ENCODE measurements at places on chromosomes 6 and 20.

DNA sequence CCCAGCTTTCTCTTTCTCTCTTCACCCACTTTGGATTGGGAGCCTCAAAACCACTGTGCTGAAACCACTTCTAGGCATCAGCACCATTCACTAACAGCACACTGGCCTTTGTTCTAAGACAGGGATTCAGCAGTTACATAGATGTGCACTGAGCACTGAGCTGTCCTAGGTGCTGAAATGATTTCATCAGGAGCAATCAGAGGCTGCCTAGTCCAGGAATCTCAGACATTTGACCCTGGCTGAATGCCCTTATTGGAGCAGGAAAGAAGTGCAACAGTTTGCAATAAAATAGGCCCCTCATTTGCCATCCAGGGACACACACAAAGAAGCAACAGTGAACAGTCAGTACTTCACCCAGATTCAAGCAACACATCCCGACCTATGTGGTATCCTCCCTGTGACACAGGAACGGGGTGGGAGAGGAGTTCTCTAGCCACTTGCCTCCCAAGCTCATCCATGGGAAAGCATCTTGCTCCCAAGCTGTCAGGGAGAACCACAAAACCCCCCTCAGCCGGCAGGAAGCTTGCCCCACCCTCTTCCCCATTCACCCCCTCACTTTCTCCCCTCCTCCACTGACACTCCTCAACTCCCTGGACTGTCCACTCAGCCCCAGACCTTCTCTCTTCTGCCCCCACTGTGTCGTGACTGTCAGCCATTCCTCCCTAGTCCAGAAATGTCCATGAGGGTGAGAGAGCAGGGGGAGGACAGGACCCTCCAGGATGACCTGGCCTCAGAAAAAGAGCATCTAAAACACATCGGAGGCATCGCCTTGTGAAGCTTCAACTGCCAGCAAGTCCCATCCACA, 304.4 kb downstream of the PREX1 start:
- no peak for DNase-seq

- DNase-seq: no peak
Observed at GRCh38 chr20:59606566-59606965, 2.2 kb downstream of the PHACTR3 start.

DNA sequence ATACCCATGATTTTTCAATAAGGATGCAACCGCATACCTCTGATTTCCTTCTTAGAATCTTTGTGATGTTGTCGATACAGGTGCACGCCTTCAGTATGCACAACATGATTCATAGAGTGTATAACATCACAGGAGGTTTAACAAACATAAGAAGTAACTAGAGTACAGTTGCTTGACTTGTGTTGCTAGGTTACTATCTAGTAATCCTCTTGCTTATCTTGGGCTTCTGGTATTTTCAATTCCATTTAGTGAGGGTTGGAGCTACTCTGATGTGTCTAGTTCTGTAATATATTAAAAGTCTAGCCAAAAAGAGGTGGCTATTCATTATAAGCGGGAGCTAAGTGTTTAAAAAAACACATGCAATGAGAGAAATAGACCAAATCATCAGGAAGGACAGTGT, 85.5 kb upstream of the TENT5A start:
- DNase-seq: no peak

GRCh38 chr6:8888468-8888867, 453.1 kb upstream of the SLC35B3 start:
- no peak for DNase-seq

DNA sequence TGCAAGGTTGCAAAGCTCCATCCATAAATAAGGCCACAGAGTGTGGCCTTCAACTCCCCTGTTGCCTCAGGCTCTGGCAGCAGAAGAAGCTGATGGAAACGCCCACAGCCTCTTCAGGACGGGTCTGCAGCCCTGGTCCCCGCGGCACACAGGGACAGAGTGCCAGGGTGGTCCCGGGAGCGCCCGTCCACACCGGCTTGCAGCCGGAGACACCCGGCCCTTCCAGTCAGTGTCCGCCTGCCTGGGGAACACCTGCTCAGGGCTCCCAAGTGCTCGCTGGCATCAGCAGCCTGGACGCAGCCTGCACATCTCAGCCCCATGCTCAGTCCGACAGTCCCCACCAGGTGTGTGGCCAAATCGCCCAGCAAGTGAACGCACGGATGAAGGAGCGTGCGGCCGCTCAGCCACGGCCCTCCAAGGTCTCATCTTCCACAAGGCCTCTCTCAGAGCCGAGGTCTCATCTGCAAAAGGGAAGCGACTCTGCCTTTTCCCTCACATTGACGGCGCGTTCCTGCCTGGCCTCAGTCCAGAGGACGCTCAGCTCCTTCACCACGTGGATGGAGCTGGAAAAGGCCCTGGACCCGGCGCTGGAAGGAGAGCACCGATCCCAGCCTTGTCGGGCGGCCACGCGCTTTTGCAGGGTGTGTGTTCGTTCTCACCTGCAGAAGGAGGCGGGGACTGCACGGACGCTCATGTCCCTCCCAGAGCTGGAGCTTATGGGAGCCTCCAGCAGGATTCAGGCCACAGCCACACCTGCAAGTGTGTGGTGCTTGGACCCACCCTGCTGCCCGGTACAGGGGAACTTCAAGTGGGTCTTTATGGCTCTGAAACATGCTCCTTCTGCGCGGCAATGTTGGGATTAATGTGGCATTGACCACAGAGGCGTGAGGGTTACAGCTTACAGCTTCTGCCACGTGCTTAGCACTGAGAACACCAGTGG, 180.4 kb downstream of the DLL1 start:
- DNase-seq: no peak

- no peak for DNase-seq
Observed at GRCh38 chr20:44104798-44105517, 82.0 kb downstream of the JPH2 start.

- DNase-seq: no peak
Observed at GRCh38 chr6:152423216-152424103, 213.7 kb downstream of the SYNE1 start.

GRCh38 chr6:88882536-88882935, 80.9 kb downstream of the RNGTT start:
- DNase-seq: no peak

GRCh38 chr6:41370488-41371111, 35.2 kb downstream of the NCR2 start:
- DNase-seq: no peak

GRCh38 chr6:6560909-6561308, 27.6 kb upstream of the LY86 start:
- DNase-seq: no peak
